CD4-positive, alpha-beta T cell treated with Interleukin-15 for 1 hour (primary cell): ENCODE measurements at places on chromosomes 12 and 14.

GRCh38 chr12:7142056-7142644, 12.0 kb downstream of the CLSTN3 start:
- peak; percentile 47 for DNase-seq

DNA sequence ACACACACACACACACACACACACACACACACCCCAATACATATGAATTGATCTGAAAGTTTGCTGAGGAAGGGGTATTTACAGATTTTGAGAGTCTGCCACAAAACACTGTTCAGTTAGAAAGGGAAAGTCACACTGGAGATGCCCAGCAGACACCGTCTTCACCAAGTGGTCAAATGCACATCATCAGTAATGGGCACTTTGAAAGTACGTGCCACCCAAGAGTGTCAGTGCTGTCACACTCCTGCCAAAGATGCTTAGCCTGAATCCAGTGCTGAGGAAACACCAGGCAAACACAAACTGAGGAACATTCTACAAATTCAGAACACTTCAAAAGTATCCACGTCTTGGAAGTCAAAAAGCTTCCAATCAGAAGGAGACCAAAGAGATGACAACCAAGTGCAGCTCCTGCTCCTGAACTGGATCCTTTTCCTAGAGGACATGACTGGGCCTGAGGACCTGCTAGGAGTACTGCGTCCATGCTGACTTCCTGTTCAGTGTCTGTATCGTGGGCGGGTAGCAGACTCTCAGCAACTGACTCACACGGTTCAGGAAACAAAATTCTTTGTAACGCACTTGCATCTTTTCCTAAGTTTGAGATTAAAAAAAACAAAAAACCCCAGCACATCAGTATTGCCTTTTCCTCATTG, 18.6 kb downstream of the PSMC1 start:
- no peak for DNase-seq

DNA sequence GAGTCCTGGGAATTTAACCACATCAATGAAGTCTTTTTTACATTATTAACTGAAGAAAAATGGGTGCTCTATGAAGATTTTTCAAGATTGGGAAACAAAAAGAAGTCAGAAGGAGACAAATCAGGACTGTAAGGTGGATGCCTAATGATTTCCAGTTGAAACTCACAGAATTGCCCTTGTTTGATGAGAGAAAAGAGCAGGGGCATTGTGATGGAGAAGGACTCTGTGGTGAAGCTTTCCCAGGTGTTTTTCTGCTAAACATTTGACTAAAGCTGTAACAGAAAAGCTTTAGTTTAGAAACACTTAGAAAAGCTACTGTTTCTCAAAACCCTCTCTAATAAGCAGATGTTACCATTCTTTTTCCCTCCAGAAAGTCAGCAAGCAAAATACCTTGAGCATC, 5.8 kb downstream of the IRAK4 start:
- DNase-seq: no peak

DNA sequence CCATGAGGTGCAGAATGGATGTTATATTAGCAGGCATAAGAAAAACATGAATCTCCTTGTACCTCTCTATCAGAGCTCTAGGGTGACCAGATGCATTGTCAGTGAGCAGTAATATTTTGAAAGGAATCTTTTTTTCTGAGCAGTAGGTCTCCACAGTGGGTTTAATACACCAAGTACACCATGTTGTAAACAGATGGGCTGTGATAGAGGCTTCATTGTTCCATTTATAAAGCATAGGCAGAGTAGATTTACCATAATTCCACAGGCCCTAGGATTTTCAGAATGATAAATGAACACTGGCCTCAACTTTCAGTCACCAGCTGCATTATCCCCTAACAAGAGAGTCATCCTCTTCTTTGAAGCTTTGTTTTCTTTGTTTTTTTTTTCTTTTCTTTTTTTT, 185.2 kb downstream of the ERC1 start:
- DNase-seq: no peak

- DNase-seq: no peak
Observed at GRCh38 chr14:101113108-101113612, 209.6 kb upstream of the RTL1 start.

DNA sequence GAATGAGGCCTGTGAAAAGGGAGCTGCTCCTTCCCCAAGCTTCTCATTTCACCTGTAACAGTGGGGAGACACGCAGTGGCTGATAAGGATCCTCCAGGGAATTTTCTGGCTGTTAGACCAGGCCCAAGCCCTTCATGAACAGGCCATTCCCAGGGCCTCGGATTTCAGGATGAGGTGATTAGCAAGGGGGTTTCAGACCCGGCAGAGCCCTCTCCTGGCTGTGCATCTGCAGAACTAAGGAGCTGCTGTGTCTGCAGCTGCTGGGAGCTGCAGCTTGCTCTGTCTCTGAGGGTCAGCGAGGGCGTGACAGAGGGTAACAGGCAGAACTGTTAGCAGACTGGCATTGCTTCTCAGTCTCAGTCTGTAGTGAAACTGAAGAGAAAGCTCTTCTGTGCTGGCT, 110.4 kb downstream of the KCNA5 start:
- DNase-seq: no peak

- peak; percentile 71 for DNase-seq
Observed at GRCh38 chr12:51217133-51217967, 512 bp downstream of the POU6F1 start.

DNA sequence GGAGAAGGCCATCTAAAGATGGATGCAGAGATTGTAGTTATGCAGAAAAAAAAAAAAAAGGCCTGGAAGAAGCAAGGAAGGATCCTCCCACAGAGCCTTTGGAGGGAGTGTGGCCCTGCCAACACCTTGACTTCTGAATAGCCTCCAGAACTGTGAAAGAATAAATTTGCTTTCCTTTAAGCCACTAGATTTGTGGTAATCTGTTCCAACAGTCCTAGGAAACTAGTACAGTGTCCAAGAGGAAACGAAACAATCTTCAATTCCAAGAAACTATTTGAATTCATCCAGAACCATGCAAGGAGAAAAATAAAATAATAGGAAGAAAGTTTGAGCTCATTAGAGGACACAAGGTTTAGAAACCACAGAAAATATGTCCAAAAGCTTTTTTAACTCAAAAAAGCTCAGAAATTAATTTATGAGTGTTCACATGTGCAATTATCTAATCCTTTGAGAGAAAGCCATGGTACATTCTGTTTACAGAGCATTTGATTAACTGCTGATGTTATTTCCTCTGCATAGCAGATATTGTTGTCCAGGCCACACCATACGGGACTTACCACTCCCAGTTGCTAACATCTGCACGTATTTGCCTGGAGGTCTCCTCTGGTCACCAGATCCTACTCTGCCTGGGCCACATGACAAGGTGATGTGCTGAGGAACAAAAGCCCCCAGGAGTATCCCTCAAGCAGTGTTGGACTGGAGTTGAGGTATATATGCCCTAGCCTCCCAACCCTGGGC, 30.0 kb upstream of the STAB2 start:
- DNase-seq: no peak

- no peak for DNase-seq
Observed at GRCh38 chr12:72207486-72208409, 64.4 kb upstream of the TRHDE start.

GRCh38 chr12:64172143-64172970, 49.7 kb downstream of the KICS2 start:
- no peak for DNase-seq

DNA sequence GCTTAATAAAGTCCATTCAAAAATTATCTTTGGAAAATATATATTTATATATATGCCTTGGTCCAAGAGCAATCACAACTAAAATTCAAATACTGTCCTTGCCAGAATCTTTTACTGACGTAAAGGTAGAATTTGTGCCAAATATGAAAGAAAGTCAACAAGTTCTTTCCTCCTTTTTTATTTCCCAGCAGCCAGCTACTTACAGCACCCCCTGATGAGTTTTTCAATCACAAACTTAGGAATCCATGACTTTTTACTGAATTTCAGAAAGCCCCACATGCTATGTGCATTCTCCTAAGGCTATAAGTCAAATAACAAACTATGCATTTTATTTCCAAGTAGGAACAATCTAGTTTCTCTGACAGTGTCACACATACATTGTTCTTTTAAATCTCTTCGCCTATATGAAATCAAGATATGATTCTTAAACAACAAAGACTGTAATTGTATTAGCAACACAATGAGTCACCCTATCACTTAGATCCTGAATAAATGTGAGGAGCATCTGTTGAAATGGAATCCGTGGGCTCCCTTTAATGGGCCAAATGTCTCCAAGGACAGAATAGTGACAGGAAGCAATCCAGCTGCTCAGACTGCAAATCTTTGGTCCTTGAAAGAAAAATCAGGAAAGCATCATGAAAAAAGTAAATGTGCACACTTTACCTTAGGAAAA, 271.4 kb downstream of the DUSP6 start:
- no peak for DNase-seq

DNA sequence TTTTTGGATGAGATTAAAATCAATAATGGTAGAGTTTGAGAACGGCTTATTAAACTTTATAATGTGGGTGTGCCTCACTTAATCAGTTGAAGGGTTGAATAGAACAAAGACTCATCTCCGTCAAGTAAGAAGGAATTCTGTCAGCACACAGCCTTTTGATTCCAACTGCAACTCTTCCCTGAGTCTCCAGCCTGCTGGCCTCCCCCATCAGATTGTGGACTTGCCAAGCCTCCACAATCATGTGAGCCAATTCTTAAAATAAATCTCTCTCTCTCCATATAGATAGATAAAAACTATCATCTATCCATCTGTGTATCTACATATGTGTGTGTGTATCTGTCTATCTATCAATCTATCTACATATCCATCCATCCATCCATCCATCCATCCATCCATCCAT, 127.4 kb upstream of the BTG1 start:
- DNase-seq: no peak

GRCh38 chr12:65603438-65604351, 220.6 kb upstream of the HMGA2 start:
- DNase-seq: no peak

DNA sequence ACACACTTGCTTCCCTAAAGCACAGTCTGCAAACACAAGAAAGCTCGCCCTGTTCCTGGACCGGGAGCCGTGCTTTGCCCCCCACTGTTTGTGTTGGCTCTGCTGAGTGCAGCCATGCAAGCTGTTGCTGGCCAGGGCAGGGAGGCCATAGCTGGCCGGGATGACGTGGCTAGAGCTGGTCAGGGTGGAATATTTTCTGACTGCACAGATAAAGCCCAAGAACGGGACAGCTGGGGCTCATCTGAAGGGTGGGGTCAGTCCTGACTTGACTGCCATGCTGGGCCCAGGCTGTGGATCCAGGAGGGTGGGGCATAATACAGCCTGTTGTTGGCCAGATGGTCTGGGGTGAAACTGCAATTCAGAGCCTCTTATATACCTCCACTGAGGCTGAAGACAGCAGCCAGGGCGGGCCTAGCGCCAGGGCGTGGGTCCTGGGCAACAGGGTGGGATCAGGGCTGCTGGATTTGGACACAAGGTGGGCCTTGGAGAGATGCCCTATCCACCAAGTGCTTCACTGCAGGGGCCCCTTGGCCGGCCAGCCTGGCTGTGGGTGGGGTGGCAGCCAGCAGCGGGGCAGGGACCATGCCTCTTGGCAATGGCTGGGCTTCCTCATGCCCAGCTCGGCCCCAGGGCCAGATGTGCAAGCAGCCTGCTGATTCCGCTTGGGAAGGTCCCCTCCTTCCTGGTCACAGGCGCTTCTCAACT, 14.8 kb downstream of the KMT5A start:
- DNase-seq: no peak

GRCh38 chr12:130953771-130954543, at the start of gene ADGRD1:
TSS of gene ADGRD1 (plus strand) at chr12:130953907. CDS start at chr12:130954466, 559 bp downstream.
- DNase-seq: peak; percentile 39

GRCh38 chr12:19694627-19695026, 255.3 kb downstream of the AEBP2 start:
- no peak for DNase-seq

- no peak for DNase-seq
Observed at GRCh38 chr14:61226015-61226654, 55.0 kb downstream of the TMEM30B start.

- no peak for DNase-seq
Observed at GRCh38 chr12:68980476-68981212, 47.7 kb upstream of the CPM start.

DNA sequence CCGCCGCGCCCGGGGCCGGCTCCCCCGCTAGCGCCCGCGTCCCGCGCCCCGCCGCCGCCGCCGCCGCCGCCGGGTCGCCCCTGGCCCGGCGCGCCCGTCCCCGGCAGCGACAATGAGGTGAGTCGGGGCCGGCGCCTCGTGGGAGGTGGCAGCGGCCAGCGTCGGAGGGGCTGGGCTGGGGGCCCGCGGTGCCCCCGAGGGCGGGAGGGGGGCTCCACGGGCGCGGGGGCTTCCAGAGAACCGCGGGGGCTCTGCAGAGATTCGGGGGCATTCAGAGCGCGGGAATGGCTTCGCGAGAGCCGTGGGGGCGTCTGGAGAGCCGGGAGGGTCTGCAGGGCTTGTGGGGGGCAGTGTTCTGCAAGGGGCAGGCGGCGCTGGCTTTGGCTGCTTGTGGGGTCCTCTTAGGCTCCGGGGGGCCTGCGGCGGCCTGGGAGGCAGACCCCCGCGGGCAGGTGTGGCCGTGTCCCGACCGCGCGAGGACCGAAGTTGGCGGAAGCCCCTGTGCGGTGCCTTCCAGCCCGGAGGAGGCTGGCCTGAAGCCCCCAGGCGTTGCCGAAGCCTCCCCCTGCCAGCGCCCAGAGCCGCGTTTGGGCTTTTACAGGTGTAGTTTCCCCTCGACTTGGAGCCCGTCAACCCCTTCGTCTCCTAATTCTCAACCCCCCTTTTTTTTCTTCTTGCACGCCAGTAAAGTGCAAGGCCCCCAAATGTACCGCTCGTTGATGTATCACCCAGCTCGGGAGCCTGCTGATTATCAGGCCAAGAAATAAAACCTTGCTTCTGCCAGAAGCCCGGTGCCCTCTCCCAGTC, 93.1 kb upstream of the EVL start:
- DNase-seq: no peak

GRCh38 chr12:1933342-1934051, 15.0 kb upstream of the CACNA2D4 start:
- no peak for DNase-seq

DNA sequence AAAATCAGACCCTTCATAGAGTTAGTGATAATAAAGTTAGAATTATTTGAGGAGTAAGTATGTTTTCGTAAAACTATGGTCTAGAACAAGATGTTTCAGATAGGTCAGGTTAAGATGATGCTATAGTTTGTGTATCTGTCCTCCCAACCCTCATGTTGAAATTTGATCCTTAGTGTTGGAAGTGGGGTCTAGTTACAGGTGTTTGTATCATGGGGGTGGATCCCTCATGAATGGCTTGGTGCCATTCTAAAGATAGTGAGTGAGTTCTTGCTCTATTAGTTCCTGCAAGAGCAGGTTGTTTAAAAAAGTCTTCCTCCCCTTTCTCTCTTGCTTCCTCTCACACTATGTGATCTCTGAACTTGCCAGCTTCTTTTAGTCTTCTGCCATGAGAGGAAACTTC, 707.3 kb upstream of the FOXG1 start:
- no peak for DNase-seq

DNA sequence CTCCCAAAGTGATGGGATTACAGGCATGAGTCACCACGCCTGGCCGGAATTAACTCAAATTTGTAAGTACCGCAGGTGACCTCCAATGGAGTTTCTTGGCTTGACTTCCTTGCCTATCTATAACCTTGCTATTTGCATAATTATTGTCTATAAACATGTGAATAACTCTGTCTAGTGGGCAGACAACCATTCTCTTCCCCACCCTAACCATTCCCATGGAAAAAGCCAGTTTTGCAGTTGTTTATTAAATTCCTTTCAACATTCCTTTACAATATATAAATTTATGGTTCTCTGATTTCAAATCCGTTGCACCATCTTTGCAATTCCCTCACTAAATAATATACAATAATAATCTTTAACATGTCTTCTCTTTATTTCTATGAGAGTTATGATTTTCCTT, 61.0 kb upstream of the ZDHHC17 start:
- no peak for DNase-seq
